ENCODE measurements at places on chromosomes 5 and 9. TPM values are rescaled to one million over a fixed set of nuclear protein-coding genes. Genes with fewer than 3 reads are reported as not detected.
A peak's percentile ranks its signal among the peaks of the same experiment; 100 is the strongest.

Gene BTNL8
- 0.84 TPM for polyA plus RNA-seq

DNA sequence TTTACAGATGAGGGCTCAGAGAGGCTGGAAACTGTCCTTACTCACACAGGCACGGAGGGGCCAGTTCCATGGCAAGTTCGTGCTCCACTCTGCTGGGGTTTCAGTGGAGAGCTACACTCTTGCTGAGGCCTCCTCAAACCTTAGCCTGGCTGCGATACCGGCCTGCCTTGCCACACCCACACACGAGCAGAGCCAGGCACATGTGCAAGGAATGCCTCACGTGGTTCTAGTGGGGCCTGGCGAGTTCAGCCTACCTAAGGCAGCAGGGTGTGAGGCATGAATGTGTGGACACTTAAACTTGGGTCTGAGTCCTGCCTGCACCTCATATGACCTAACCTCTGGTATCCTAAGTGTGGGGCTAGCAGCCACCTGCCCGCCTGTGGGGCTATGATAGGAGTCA lies 21.5 kb upstream of the PRDM12 start:
- no peak for DNase-seq

- no peak for DNase-seq
These were observed 1.6 kb upstream of the CARD9 start for GRCh38 chr9:136375096-136375495.

DNA sequence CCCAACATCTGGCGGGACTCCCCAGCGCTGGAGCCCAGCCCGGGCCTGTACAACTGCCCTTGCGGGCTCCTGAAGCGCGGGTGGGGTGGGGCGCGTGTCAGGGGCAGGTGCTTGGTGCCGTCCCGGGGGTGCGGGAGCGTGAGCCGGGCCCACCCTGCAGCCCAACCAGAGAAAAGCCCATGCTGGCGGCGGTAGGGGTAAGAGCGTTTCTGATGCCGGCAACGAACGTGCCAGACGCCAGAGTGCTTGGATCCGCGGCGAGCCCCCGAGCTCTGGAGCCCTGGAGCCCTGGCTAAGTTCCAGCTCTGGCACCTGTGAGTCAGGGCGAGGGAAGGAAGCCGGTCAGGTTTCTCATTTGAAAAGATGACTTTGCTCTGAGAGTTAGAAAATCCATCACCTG lies 58.0 kb downstream of the ZNF510 start:
- peak; percentile 13 for DNase-seq

Gene ADAMTSL1
- 18.9 TPM for polyA plus RNA-seq

- no peak for DNase-seq
These were observed 211.6 kb downstream of the DOCK8 start for GRCh38 chr9:426264-426663.

Measured in left renal cortex interstitium (tissue), 4 donors.